Stimulated activated CD8-positive, alpha-beta memory T cell treated with anti-CD3 and anti-CD28 coated beads, Interleukin-7, amount 100 ng/mL, for 24 hours (primary cell): ENCODE measurements at places on chromosomes 4 and X.

DNA sequence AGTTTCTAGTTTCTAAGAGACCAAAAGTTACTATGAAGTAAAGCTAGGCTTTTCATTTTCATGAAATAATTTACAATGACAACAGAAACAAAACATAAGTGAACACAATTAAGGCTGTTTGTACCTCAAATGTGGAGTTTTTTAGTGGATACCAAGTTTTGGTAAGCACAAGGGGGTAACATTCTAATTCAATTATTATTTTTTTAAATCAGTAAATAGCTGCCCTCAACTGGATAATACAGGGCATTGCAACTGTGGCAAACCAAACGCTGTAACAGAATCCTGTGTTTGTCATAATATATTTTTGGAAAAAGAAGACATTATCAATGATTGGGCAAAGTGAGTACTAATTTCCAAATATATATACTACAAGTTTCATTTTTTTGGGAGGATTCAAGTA lies 150.3 kb downstream of the FBXW7 start:
- no peak for DNase-seq

DNA sequence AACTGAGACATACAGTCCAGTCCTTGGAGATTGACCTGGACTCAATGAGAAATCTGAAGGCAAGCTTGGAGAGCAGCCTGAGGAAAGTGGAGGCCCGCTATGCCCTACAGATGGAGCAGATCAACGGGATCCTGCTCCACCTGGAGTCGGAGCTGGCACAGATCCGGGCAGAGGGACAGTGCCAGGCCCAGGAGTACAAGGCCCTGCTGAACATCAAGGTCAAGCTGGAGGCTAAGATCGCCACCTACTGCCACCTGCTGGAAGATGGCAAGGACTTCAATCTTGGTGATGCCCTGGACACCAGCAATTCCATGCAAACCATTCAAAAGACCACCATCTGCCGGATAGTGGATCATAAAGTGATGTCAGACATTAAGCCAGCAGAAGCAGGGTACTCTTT lies 20.4 kb upstream of the FRMPD3 start:
- DNase-seq = no peak

- no peak for DNase-seq
Observed at GRCh38 chr4:8341691-8342090, 72.1 kb downstream of the HTRA3 start.

GRCh38 chrX:35458142-35458541 lies 340.0 kb upstream of the MAGEB16 start:
- DNase-seq = no peak

- no peak for DNase-seq
Observed at GRCh38 chr4:98558471-98559169, 99.8 kb downstream of the TSPAN5 start.

DNA sequence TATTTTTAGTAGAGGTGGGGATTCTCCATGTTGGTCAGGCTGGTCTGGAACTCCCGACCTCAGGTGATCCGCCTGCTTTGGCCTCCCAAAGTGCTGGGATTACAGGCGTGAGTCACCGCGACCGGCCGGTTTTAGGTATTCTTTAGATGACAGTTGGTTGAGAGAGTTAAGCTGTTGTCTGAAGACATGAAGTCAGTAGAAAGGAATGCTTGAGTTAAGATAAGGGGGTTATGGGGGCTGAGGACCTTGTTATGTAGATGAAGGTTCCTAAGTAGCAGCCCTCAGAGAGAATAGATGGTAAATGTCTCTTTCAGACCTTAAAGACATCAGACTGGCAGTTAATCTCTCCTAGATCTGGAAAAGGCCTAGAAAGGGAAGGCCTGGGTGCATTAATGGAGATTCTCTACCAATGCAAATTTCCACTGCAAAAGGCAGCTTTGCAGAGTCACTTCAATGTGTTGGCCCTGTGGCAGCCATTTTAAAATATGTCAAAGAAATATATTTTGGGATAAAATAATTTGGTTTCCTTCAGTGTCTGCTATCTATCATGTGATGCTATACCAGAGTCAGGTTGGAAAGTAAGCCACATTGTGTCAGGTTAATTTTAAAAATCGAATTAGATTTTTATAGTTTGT lies 6.4 kb upstream of the ZNF674 start:
- DNase-seq = no peak

GRCh38 chrX:14837155-14837554 lies 35.7 kb downstream of the FANCB start:
- no peak for DNase-seq

GRCh38 chrX:136147315-136147901 lies at the start of gene FHL1:
TSS of gene FHL1 (plus strand) at chrX:136147533.
- DNase-seq = no peak

DNA sequence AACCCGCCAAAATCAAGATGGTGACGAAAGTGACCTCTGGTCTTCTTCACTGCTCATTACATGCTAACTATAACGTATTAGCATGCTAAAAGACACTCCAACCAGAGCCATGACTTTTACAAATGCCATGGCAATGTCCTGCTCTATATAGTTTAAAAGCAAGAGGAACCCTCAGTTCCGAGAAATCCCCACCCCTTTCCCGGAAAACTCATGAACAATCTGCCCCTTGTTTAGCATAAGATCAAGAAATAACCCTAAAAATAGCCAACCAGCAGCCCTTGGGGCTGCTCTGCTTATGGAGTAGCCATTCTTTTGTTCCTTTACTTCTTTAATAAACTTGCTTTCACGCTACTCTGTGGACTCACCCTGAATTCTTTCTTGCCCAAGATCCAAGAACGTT lies 463.5 kb upstream of the FAM241A start:
- no peak for DNase-seq

DNA sequence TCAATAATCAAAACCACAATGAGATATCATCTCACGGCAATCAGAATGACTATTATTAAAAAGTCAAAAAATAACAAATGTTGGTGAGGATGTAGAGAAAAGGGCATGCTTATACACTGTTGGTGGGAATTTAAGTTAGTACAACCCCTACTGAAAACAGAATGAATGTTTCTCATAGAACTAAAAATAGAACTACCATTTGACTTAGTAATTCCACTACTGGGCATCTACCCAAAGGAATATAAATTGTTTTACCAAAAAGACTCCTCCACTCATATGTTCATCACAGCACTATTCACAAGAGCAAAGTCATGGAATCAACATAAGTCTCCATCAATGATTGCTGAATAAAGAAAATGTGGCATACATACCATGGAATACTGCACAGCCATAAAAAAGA lies 278.1 kb upstream of the ARSJ start:
- DNase-seq = no peak

GRCh38 chr4:62250100-62250499 lies 1050.0 kb downstream of the ADGRL3 start:
- DNase-seq = no peak

DNA sequence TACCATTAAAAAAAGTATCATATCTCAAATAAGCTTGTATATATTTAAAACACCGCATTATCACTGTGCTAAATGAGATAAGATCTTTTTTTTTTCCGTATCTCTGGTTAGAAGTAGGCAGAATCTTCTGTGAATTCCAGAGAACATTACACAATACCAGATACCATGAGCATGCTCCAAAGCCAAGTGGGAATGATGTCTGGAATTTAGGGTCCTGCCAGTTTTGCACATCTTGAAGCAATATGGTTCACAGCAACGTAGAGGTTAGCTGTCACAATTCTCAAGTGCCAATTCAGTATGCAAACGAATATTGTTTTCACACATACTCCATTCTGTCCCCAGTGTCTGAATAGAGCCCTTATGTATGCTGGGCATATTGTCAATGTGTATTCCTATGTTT lies 127.5 kb upstream of the NEIL3 start:
- no peak for DNase-seq

- no peak for DNase-seq
Observed at GRCh38 chrX:134025986-134026545, 40.7 kb upstream of the GPC3 start.

DNA sequence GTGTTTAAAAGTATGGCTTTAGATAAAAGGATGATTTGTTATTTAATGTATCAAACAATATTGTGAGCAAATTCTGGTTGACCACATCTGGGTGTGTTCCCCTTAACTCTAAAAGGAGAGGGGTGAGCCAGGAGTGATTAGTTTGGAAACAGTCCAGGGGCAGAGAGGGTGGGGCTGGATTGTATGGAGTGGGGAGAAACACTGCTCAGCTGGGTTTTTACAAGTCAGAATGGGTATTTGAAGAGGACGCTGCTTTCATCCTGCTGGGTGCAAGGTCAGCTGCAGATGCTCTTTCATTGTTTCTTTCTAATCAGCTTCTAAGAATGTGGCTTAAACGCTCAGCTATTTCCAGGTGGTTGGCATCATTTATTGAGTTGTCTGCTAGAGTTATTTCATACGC lies 82.8 kb upstream of the LIMCH1 start:
- DNase-seq = no peak

DNA sequence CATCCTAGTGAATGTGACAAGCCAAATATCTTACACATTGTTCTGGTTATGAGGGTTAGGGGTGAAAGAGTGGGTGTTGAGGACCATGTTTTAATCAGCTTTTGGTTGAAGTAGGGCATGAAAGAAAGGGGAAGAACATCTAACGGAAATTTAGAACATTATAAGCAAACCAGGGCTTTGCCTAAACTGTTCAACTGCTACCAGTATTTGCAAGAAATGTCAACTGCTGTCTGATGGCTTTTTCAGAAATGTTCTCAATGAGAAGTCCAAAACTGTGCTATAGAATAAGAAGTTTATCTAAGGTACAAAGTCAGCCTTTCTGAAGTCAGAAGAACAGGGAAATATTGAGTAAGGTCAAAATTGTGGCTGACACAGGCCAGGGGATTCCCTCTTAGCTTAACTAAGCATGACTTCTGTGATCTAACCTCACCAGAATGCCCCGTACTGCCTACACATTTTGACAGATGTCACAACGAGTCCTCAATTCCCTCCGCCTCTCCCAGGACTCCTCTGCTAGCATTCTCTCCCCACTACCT lies 67.1 kb downstream of the DTHD1 start:
- no peak for DNase-seq

- DNase-seq = no peak
Observed at GRCh38 chr4:147772459-147772969, 40.6 kb downstream of the ARHGAP10 start.

DNA sequence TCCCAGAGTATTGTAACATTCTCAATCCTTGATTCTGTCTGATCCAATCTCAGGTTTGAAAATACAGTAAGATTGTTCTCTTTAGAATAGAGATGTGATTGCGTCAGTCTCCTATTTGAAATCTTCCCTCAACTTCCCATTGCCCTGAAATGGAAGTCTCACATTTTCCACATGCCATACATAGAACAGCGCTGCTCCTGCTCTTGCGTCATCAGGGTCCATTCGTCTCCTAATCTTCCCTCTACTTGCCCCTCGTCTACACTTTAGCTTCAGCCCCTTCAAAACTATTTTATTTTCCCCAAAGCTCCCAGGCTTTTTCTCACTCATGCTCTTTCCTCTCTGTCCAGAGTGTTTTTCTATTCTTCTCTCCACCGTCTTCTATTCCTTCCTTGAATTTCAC lies 301.7 kb upstream of the MAGEB2 start:
- DNase-seq = no peak

- no peak for DNase-seq
Observed at GRCh38 chr4:75056277-75056676, 123.4 kb downstream of the PARM1 start.

DNA sequence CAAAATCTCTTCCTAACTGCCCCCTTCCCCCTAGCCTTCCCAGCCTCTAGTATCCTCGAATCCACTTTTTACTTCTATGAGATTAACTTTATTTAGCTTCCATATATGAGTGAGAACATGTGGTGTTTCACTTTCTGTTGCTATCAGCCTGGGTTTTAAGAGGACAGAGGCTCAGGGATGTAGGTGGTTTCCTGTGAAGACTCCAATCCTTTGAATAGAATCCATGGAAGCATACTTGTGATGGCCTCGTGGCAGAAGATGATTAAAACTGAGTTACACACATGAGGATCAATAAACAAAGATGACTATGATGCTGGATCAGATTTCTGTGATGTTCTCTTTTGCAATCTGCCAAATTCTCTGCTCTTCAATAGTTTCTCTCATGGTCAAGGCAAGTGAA lies 29.8 kb downstream of the CD99L2 start:
- DNase-seq = no peak

- DNase-seq = no peak
Observed at GRCh38 chr4:58163156-58163555, 1053.0 kb upstream of the IGFBP7 start.

DNA sequence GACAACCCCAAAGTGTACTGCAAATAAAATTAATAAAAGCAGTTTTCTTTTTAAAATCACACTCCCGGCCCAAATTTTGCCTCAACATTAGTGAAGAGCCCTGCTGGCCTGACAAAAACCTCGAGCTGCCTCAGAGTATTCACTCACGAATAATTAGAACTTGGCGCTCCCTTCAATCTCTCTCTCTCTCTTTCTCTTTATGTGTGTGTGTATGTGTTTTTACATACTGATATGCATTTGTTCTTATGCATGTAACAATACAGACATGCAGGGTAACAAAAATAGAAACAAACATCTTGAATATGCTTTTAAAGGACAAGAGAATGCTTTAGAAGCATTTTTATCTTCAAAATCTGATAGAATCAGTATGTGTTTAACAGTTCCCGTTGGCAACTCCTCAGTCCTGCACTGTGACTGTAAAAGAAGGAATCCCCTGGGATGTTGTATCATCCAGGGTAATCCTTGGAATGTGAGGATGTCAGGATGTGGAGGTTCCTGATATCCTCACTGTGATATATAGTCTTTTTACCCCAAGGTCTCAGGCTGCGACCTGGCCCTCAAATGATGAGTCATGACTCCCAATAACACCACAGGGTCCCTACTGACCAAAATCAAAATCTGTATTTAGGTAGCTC lies 53.0 kb downstream of the PTCHD1 start:
- no peak for DNase-seq

GRCh38 chr4:29052266-29052665 lies 1667.9 kb upstream of the PCDH7 start:
- no peak for DNase-seq

DNA sequence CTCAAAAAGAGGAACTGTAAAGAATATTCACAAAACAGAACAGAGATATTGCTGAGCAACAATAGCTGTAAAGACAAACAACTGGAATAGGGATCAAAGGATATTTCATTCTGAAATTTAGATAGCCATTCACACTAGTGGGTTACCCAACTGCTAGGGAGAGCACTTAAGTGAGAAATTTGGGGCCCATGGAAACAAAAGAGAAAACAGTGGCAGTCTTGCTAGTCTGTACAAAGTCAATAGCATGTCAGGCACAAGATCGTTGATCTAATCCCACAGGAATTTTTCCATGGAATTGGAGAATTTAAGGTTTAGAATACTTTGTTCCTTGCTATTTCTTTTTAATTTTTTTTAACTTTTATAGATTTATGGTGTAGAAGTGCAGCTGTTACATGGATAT lies 467.0 kb downstream of the PCDH18 start:
- DNase-seq = no peak

DNA sequence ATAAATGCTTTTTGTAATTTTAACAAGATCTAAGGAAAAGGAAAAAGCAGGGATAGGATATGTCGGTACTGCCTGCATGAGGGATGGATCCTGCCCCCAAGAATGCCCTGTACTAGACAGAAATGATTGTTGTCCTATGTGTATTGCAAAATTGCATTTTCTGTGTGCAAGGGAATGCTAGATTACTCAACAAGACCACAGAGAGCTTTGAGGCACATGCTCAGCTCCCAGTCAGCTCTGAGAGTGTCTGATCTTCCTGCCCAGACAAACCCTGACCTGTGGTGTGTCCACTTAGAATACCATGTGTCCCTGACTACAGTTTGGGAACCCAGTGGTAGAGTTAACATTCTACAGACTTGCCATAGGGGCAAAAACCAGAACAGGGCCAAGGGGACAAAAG lies 129.2 kb upstream of the PAK3 start:
- DNase-seq = no peak

- DNase-seq = no peak
Observed at GRCh38 chr4:152926959-152927358, 9.2 kb upstream of the FHDC1 start.
